ENCODE measurements at places on chromosomes 11 and 22.

- no peak for DNase-seq
Observed at GRCh38 chr11:46176421-46176820, 55.2 kb upstream of the PHF21A start.

- DNase-seq = no peak
Observed at GRCh38 chr11:78499971-78500370, 74.7 kb downstream of the NARS2 start.

DNA sequence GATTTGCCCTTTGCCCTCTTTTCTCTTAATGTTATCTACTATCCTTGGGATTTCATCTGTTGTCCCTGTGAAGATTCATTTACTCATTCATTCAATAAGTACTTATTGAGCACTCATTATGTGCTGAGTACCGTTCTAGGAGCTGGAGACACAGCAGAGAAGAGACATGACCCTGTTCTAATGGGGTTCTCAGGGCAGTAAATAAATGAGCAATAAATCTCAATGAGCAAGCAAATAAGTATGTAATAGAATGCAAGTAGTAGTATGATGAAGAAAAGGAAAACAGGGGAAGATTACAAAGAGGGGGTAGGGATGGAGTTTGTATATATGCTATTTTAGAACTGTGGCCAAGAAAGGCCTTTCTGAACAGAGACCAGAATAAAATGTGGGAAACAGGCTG lies 34.2 kb upstream of the NRIP3 start:
- no peak for DNase-seq

GRCh38 chr11:73431396-73431795 lies 55.2 kb downstream of the RELT start:
- no peak for DNase-seq

GRCh38 chr22:48096851-48097665 lies 1334.6 kb downstream of the TBC1D22A start:
- DNase-seq = no peak

DNA sequence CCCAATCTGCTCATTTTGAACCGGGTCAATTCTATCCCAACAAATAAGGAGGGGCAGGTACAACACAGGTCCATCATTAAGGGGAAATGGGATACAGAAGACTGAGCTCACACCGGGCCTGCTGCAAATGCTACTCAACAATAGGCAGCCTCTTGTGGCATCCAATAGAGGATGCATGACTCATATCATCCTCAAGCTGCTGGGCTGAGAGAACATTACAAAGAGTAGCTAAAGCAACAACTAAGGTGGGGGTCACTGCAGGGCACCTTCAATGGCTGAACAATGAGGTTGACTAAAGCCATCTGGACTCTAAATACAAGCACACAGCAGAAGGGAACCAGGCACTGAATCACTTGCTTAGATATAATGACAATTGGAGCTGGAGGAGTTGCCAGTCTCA lies 130.1 kb upstream of the SYN3 start:
- DNase-seq = no peak

GRCh38 chr11:48105096-48105990 lies 111.3 kb upstream of the OR4B1 start:
- no peak for DNase-seq

DNA sequence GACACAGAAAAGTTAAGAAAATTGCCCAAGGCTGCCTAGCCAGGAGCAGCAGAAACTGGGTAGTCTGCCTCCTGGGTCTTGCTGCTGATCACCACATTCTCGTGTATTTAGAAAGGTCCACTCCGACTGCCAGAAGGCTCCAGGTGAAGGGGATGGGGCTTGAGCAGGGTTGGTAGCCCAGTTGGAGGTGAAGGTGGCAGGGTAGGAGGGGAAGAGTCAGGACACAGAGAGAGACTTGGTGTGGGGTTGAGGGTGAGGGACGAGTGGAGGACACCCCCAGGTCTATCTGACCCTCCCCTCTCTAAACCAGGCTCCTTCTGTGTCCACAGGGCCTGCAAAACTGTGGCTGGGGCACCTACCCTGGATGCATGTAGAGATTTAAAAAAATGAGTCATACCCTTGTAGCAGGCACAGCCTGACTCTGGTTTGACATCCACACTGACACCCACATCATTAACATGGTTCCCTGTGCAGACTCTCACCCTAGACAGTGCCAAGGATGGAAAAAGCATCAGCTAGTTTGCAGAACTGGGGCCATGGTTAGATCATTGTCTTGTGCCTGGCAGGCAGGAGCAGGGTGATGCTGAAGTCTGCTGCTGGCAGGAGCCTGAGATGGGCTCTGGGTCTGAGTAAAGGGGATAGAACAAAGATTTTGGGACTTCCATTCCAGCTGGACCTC lies 273.2 kb downstream of the TENM4 start:
- DNase-seq = no peak

DNA sequence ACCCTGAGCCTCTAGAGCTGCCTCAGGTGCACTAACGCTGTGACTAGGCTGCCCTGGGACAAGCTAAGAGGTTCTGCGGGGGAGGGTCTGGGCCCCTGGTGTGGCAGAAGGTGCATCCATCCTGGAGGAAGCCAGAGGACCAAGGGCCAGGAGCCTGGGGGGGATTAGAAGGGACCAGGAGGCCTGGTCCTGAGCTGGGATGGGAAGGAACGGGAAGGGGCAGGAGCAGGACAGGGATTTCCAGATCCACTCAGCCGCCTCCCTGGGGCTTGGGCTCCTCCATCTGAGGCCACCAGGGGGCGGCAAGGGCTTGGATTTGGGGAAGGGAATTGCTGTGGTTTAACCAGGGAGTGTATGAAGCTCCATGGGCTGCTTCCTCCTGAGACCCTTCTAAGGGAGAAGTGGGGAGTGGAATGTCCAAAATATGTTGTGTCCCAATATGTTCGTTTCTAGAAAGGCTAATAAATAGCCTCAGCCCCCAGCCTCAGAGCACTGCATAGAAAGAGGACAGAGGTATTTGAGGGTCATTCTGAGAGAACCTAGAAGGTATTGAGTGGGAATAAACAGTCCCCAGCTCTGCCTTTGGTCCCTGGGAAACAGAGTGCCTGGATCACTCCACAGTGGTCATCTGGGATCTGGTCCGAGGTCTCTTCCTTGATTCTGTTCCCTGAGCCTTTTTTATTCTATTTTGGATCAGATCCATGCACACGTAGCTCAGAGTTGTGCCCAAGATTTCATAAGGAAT lies 17.4 kb upstream of the PRAME start:
- DNase-seq = peak; percentile 9

GRCh38 chr11:130202009-130202817 lies 42.6 kb downstream of the ST14 start:
- no peak for DNase-seq

DNA sequence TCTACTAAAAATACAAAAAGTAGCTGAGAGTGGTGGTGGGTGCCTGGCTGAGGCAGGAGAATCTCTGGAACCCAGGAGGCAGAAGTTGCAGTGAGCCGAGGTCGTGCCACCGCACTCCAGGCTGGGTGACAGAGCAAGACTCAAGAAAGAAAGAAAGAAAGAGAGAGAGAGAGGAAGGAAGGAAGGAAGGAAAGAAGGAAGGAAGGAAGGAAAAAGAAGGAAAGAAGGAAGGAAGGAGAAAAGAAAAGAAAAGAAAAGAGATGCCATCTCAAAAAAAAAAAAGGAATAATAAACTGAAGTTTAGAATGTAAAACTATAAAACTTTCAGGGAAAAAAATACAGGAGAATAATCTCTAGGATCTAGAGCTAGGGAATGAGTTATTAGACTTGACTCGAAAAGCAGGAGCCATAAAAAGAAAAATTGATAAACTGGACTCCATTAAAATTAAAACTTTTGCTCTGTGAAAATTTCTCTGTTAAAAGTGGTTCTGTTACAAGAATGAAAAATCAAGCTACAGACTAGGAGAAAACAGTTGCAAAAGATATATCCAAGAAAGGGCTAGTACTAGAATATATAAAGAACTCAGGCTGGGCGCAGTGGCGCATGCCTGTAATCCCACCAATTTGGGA lies 13.4 kb upstream of the SEPTIN5 start:
- DNase-seq = no peak

GRCh38 chr22:43297270-43298061 lies 45.7 kb downstream of the SCUBE1 start:
- DNase-seq = no peak

All from activated gamma-delta T cell treated with anti-CD3 and anti-CD28 coated beads, Interleukin-2, amount 50 U/mL, for 16 hours (primary cell).